ENCODE measurements at places on chromosomes 2 and 18.

DNA sequence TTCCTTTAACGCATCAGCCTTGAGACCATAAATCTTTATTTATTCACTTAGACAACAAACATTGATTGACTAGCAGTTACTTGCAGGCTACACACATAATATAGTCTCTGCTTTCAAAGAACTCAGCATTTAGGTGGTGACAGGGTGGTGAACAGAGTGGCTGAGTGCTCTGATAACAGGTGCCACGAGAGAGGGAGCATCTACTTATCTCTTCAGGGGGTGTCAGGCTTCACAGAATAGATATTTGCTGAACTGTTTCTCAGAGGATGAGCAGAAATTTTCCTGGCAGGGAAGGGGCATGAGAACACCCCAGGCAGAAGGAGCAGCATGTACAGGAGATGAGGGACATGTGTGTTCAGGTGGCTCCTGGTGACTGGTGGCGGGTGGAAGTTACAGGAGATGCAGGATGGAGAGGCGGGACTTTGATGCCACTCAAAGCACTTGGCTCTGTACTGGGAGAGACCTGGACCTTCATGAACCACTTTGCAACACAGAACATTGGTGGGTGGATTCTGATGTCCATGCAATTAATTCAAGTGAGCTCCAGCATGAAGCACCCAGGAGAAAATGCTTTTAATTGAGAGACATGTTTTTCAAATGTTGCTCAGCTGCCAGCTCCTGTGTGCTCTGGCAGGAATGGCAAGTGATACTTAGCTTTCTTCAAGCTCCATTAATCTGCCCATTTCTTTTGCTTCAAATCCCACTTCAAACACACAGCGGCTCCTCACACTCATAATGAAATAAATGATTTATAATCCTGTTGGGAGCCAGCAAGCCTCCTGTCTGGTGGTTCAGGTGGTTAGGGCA, 248.9 kb downstream of the MYCN start:
- DNase-seq = no peak

GRCh38 chr18:12007063-12007462, 25.8 kb downstream of the IMPA2 start:
- DNase-seq = no peak

DNA sequence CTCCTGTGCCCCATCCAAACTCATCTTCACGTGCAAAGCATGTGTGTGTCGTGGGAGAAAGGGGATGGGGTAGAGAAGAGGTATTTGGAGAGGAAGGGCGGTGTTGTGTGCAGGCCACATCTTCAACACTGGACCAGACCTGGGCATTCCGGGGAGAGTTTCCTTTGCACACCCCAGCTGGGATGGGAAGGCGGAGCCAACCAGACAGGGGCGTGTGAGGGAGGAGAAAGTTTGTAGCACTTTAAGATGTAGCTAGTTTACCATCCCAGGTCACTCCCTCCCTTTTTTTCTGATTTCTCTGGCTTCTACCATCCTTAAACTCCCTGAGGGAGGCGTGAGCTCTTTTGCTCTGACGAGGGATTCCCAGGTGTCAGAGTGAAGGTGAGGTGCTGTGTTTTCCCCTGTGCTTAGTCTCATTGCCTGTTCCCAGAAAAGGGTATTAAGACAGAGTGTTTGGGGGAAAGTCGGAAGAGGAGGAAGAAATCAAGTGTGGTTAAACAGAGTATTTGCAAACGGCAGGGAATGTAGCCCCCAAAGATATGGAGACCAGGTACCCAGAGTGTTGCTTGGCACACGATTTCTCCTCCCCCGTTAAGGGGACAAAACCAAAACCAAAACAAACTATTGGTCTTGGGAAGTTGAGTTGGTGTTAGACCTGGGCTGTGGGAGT, 1.6 kb downstream of the SETBP1 start:
- no peak for DNase-seq

GRCh38 chr2:6757215-6757614, 108.5 kb downstream of the CMPK2 start:
- no peak for DNase-seq

DNA sequence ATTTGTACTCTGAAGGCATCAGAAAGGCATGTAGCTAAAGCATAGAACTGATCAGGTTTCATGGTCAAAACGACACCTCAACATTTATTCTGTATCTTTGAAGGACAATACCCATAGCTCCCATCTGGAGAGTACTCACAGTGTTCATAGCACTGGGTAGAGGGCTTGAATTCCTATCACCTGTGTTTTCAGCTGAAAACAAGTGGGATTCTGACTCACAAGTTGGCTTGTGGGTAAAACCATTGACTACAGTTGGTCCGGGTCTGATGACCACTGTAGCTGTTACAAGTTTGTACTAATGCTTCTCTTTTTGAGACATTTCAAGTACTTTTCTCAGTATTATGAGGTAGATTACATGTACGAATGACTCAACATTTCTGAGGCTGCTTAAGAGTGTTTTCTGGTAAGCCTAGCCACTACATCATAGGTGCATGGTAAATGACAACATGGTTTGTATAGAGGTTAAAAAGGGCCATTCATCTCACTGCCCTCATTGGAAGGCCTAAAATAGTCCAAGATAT, 68.6 kb upstream of the PELI1 start:
- DNase-seq = peak; percentile 46

DNA sequence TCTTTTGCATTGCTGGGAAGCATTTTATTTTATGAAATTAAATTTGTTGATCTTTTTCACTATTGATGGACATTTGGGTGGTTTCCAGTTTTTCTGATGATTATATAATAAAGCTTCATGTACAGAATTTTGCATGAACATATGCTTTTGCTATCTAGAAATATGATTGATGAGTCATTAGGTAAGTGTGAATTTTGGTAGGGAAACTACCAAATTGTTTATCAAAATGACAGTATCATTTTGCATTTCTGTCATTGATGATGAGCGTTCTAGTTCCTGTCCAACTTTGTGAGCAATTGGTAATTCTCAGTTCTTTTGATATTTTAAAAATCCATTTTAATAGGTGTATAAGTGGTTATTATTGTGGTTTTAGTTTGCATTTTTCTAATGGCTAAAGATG, 67.7 kb downstream of the TAF4B start:
- no peak for DNase-seq

DNA sequence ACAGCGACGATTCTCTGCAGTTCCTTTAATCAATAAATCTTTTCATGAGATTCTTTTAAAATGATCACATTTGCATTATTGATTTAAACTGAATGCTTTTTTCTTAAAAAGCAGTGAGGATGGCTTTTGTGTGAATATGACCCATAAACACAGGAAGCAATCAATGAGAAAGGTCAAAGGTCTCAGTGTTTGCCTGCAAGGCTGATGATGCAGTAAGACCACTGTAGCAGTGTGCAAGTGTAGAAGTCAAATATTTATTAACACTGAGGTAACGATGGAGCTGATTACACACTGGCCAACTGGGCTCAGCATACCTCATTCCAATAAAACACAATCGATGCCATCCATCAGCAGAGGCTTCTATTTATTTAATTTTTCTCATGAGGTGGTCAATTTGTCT, 633.5 kb downstream of the DCDC2C start:
- no peak for DNase-seq

- DNase-seq = no peak
These were observed 278.5 kb upstream of the RGPD4 start for GRCh38 chr2:107548216-107548615.

GRCh38 chr2:11286323-11286722, 58.1 kb downstream of the ROCK2 start:
- DNase-seq = no peak

DNA sequence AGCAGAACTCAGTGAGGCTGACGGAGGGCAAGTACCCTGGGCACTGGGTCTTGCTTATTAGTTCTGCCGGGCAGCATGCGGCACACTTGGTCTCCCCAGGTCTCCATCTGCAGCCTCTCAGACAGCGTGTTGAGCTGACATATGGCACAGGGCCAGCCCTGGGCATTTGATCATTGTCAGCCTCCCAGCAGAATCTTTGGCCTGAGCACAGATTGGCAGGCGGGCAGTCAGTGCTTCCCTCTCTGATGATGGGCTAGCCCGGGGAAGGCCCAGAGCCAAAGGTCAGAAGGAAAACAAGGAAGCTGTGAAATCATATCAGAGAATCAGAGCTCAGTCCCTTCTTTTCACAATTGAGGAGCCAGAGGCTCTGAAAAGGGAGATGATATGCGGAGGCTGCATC, 150.1 kb upstream of the LRRTM1 start:
- no peak for DNase-seq

Measured in common myeloid progenitor, CD34-positive (primary cell).